ENCODE measurements at places on chromosomes 6 and 20.

- no peak for DNase-seq
Observed at GRCh38 chr20:43761386-43762340, 34.9 kb upstream of the GTSF1L start.

DNA sequence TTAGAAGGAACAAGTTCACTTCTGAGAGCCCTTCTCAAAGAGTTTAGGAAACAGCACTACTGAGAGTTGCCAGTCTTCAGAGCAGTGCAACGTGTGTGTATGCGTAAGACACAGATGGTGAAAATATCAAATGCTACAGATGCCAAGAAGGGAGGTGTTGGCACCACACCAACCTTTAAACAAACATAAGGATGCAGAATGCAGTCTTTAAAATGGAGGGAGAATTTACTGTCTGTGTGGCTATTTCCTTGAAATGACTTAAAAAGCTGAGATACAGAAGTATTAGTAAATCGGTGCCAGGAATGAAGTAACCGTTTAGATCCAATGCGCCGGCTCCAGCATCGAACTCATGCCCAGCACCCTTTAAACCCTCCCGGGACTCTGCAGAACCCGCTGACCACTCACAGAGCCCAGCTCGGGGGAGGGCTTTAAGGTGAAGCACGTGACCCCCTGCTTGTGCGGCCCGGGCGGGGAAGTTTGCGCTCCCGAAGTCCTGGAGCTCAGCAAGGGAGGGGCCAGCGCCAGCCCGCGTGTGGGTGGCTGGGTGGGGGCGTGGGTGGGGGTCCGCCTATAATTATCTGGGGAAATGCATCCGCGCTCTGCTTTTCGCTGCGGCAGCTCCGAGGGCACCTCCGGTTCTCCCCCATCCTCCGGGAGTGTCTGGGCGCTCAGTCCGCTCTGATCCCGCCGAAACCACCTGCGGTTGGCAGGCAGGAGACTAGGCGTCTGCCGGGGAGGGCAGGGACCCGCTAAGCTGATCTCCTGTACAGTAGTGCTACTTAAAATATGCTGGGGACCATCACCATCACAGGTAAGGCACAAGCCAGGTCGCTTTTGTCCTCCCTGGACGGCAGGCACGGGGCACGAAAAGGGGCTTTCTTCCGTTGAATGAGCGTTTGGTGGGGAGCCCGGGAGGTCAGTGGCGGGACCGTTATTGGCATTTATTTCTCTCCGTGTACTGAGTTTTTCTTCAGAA is 66.0 kb downstream of the ZBTB2 start:
- DNase-seq, result no peak

DNA sequence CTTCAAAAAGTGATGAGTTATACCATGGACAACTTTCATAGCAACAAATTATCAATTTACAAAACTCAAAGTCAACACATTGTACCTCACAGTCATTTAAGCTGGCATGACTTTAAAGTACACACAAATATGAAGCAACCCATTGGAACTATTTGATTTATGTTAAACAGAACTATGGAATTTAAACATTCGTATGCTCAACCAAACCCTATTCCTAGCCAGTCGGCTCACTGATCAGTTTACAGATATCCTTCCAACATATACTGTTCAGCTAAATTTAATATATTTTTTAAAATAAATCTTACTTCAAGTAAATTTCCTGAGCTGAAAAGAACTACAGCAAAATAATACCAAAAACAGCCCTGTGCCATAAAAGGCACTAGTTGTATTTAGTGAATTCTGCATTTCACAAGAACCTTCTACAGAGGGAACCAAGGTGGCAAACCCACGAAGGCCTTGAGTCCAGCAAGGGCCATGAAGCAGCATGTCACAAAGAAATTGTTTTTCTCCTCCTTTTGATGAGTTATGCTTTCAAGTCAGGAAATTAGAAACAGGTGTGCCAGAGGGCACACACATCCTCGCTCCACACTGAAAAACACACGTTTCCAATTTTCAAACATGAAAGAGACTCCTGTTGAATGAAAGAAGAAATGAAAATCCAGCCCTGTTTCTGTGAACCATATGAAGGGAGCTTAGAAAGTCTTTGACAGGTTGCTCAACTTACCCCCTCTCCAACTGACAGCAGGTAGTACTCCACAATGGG is 122.8 kb downstream of the TASP1 start:
- DNase-seq, result no peak

GRCh38 chr6:6057442-6058053 is 50.8 kb upstream of the NRN1 start:
- DNase-seq, result no peak

Data from stimulated activated CD4-positive, alpha-beta T cell treated with anti-CD3 and anti-CD28 coated beads, Interleukin-1b, Interleukin-23, amount 100 ng/mL, for 1 hour (primary cell).